Cardiac muscle cell (in vitro differentiated cells and primary cell): ENCODE measurements at places on chromosomes 16 and 17.

DNA sequence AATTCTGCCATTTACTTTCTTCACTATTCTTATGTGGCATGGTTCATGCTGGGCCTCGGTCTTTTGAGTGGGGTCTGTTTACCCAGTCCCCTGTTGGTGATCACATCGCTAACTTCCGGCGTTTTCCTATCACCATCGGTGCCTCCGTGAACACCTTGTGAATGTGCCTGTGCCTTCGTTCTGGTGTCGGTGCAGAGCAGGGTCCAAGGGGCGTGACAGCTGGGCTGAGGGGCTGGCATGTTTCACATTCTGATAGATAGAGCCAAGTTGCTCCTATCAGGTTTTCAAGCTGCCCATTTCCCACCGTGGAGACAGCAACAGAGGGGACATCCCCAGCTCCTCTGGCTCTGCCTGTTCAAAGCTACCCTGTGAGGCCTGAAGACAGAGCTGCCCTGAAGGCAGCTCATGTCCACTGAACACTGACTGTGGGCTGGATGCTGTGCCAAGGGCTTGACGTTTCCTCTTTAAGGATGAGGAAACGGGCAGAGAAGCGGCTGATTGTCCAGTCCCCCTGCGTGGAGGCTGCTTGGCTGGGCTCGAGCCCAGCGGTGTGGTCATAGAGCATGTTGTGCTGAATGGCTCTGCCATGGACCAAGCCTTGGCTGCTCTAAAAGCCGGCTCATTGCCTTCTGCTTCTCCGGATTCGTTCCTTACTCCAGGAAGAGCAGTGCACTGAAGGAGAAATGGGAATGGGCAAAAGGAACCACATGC, 17.0 kb downstream of the DHODH start:
- no peaks in the 10 kb centered on the region for H3K4me1 ChIP-seq
- no peak overlapping the region for H3K27ac ChIP-seq
- H3K27me3 ChIP-seq: no peaks in the 10 kb centered on the region
- no peaks in the 10 kb centered on the region for H3K36me3 ChIP-seq

DNA sequence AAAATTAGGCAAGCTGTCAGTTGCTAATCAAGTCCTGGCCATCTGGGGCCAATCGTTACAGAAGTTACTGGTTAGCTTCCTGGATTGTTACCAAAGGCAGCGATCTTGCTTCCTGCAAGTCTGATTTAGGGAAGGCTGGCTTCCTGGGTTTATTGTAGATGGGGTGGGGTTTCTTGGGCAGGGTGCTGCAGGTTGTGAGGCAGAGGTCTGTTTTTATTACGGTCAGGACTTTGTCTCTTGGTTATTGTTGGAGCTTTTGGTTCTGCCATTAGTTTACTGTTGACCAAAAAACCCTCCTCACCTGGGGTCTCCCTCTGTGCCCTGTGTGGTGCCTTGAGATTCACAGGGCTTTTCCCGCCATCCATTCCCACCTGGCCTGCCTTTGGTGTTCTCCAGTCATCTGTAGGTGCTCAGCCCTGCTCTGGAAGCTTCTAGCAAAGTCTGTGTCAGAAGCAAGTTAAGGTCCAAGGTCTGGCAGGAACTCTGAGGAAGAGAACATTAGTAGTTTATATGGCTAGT, 36.9 kb downstream of the SLC47A1 start:
- no peaks in the 10 kb centered on the region for H3K27me3 ChIP-seq
- H3K27ac ChIP-seq: no peak overlapping the region
- no peaks in the 10 kb centered on the region for H3K4me1 ChIP-seq
- H3K4me3 ChIP-seq: no peak overlapping the region

- no peaks in the 10 kb centered on the region for H3K36me3 ChIP-seq
- no peak for DNase-seq
- no peak overlapping the region for H3K27ac ChIP-seq
- no peaks in the 10 kb centered on the region for H3K27me3 ChIP-seq
- H3K4me1 ChIP-seq: no peaks in the 10 kb centered on the region
These were observed 27.8 kb downstream of the TK2 start for GRCh38 chr16:66521951-66522771.

DNA sequence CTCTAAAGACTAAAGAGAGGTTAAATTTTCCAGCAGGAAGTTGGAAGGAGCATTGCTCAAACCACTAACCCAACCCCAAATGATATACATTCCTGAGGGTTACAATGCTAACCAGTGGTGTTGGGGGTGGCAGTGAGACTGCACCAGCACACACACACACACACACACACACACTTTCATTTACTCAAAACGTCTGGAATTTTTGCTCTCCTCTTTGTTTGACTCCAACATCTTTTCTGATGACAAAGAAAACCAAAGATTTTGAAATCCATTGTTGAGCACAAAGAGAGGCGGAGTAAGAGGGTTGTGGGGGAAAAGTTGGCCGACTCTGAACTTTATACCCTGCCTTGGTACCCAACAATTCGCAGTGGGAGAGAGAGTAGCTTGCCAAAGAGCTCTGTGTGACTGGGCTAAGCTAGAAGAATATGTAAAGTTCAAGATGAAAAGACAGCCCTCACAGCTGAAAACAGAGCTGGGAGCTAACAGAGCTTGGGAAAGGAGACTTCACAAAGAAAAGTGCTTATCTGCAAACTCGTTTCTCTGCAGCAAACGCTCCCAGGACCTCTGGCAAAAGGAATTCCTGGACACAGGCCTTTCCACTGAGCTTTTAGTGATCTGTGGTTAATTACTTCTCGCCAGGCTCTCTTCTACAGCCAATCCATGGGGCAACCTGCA, 426.0 kb upstream of the CDH11 start:
- no peak overlapping the region for H3K4me3 ChIP-seq
- peak overlapping the region; percentile 72 for H3K27ac ChIP-seq

DNA sequence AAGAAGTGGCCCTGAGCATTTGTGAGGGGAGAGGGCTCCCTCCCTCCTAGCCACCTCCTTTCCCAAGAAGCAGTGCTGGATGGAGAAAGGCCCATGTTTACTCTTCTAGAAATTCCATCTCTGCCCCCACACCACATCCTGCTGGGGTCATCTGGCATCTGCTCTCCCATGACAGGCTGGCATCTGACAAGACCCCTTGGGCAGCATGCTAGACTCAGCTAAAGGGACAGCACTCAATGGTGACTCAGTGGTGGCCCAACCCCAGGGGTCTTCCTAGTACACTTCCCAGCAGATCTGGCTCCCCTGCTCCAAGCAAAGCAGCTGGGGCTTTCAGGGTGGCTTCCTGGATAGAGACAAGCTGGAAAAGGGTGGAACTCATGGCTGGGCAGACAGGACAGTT, 14.4 kb downstream of the SLC38A7 start:
- no peak overlapping the region for H3K27ac ChIP-seq
- H3K4me3 ChIP-seq: no peak overlapping the region
- no peak for DNase-seq
- H3K4me1 ChIP-seq: no peaks in the 10 kb centered on the region
- H3K36me3 ChIP-seq: no peaks in the 10 kb centered on the region

DNA sequence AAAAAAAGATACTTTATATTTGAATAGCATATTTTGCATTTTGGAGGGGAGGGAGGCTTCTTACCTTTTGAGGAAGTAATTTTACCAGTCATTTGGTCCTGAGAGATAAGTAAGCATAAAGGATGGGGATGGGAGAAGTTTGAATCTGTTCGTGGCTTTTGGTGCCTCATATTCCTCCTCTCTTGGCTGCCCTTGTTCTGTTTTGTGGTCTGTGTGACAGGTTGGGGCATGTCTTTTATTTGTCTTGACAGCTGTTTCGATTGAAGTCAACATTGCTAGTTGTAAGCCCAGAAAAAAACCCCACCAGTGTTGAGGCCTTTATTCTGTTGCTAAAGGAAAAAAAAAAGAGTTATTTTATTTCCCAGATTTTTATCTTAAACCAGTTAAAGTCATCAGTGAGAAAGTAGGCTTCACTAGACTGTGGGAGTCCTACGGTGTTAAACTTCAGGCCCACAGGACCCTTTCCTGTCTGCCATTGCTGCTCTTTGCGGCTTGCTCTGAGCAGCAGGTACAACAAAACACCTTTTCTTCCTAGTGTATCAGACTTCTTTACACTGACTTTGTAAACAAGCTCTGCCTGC, 11.4 kb downstream of the SLC7A6 start:
- H3K4me3 ChIP-seq: no peak overlapping the region
- H3K27me3 ChIP-seq: no peaks in the 10 kb centered on the region
- H3K36me3 ChIP-seq: no peaks in the 10 kb centered on the region
- H3K4me1 ChIP-seq: peaks cover 7% of the 10 kb centered on the region

- H3K36me3 ChIP-seq: peaks cover 19% of the 10 kb centered on the region
- no peak overlapping the region for H3K27ac ChIP-seq
- no peaks in the 10 kb centered on the region for H3K4me1 ChIP-seq
- H3K4me3 ChIP-seq: no peak overlapping the region
- H3K27me3 ChIP-seq: no peaks in the 10 kb centered on the region
These were observed 11.7 kb upstream of the SLC38A8 start for GRCh38 chr16:84054271-84054670.

DNA sequence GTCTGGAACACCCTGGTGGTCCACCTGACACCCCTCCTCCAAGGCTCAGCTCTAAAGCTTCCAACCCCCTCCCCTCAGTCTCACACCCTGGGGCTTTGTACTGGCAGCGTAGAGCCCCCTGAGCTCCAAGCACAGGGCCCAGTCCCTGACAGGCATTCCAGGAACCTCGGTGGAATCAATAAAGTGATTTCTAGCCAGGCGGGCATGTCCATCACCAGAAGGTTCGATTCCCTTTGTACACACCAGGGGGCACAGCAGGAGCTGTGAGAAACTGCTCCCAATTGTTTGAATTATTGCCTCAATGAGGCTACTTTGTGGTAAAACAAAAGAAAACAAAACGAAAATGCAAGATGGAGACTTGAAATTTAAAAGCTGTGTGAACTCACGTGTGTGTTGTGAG, 51.8 kb downstream of the SMPD3 start:
- DNase-seq: peak; percentile 61
- H3K27ac ChIP-seq: no peak overlapping the region
- no peaks in the 10 kb centered on the region for H3K4me1 ChIP-seq
- no peaks in the 10 kb centered on the region for H3K27me3 ChIP-seq
- H3K36me3 ChIP-seq: no peaks in the 10 kb centered on the region

GRCh38 chr17:75350706-75351105, 54.8 kb downstream of the GRB2 start:
- H3K36me3 ChIP-seq: no peaks in the 10 kb centered on the region
- no peak overlapping the region for H3K27ac ChIP-seq
- no peak for DNase-seq
- H3K4me1 ChIP-seq: peaks cover 24% of the 10 kb centered on the region
- H3K4me3 ChIP-seq: no peak overlapping the region
- no peaks in the 10 kb centered on the region for H3K27me3 ChIP-seq

DNA sequence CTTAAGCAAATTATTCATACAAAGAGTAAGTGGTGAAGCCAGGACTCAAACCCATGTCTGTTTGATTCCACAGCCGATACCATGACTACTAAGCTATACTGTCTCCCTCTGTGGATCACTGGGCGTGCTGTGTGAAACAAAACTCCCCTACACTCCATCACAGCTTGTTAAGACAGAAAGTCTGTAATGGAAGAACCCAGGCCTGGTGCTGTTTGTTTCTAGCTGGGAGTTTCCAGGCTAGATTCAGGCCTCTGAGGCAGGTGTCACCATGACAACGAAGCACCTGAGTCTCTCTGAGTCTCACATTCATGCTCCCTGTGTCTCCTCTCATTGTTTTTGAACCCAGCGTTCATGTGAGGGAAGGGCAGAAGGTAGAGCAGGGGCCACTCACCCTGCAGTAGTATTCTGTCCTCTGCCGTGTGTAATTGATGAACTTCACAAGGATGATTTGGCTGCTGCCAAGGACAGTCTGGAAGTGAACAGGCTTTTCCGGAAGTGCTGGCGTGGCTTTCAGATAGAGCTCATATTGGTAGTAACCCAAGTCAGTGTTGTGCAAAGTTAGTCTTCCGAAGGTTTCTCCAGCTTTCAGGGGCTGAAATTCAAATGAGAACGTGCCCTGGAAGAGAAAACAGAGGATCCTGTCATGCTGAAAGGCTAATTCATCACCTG, 8.6 kb upstream of the VAC14 start:
- DNase-seq: no peak
- no peaks in the 10 kb centered on the region for H3K4me1 ChIP-seq
- H3K36me3 ChIP-seq: no peaks in the 10 kb centered on the region

- H3K4me1 ChIP-seq: peaks cover 12% of the 10 kb centered on the region
- no peaks in the 10 kb centered on the region for H3K27me3 ChIP-seq
- H3K27ac ChIP-seq: peak overlapping the region; percentile 77
- no peaks in the 10 kb centered on the region for H3K36me3 ChIP-seq
- peak; percentile 74 for DNase-seq
These were observed 24.6 kb upstream of the LRRC75A start for GRCh38 chr17:16516594-16517051.

GRCh38 chr16:86018487-86018886, 119.5 kb downstream of the IRF8 start:
- H3K27me3 ChIP-seq: no peaks in the 10 kb centered on the region
- no peak for DNase-seq
- no peaks in the 10 kb centered on the region for H3K36me3 ChIP-seq

DNA sequence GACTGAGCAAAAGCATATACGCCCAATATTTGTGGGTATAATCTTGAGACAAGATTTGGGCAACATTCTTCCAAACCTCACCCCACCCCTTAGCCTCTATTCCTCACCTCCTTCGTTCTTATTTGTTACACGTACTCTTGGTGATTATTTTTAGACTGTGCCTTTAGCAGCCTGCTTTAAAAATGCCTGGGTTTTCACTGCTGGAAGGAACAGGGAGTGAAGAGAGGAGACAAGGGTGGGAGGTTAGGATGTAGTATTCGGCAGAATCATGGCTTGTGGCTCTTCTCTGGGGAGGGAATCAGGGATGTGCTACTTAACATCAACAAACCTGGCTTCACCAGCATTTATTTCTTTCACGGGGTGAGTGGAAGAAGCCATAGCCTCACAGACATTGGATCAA, 11.6 kb downstream of the ALKBH5 start:
- no peak for DNase-seq
- H3K4me1 ChIP-seq: peaks cover 11% of the 10 kb centered on the region
- peaks cover 47% of the 10 kb centered on the region for H3K36me3 ChIP-seq
- H3K4me3 ChIP-seq: no peak overlapping the region
- H3K27me3 ChIP-seq: no peaks in the 10 kb centered on the region
- H3K27ac ChIP-seq: no peak overlapping the region

- no peak overlapping the region for H3K4me3 ChIP-seq
- no peaks in the 10 kb centered on the region for H3K4me1 ChIP-seq
- no peak overlapping the region for H3K27ac ChIP-seq
- no peaks in the 10 kb centered on the region for H3K27me3 ChIP-seq
- H3K36me3 ChIP-seq: no peaks in the 10 kb centered on the region
These were observed 356.3 kb upstream of the SOX9 start for GRCh38 chr17:71764505-71764904.

GRCh38 chr16:4610011-4611005, 4.4 kb downstream of the UBALD1 start:
- no peaks in the 10 kb centered on the region for H3K4me1 ChIP-seq
- H3K4me3 ChIP-seq: no peak overlapping the region
- no peaks in the 10 kb centered on the region for H3K27me3 ChIP-seq
- no peak overlapping the region for H3K27ac ChIP-seq
- DNase-seq: no peak

GRCh38 chr17:50448643-50449042, 20.0 kb downstream of the CHAD start:
- H3K27ac ChIP-seq: peak overlapping the region; percentile 61
- DNase-seq: no peak
- no peak overlapping the region for H3K4me3 ChIP-seq
- no peaks in the 10 kb centered on the region for H3K36me3 ChIP-seq

GRCh38 chr17:75371981-75372380, 33.5 kb downstream of the GRB2 start:
- no peaks in the 10 kb centered on the region for H3K27me3 ChIP-seq
- H3K36me3 ChIP-seq: no peaks in the 10 kb centered on the region
- no peak for DNase-seq

GRCh38 chr17:48830840-48831548, at the start of gene CALCOCO2:
Gene CALCOCO2, plus strand, starts transcription at chr17:48831035. Its CDS starts 10,673 bp downstream, at chr17:48841708.
- H3K4me3 ChIP-seq: peak within 1 kb of the TSS; percentile 58
- H3K4me1 ChIP-seq: peaks cover 7% of the 10 kb centered on the region
- no peaks in the 10 kb centered on the region for H3K36me3 ChIP-seq
- H3K27ac ChIP-seq: peak within 1 kb of the TSS; percentile 3
- H3K27me3 ChIP-seq: no peaks in the 10 kb centered on the region

GRCh38 chr17:40171750-40172149, 5.5 kb upstream of the RAPGEFL1 start:
- peaks cover 41% of the 10 kb centered on the region for H3K36me3 ChIP-seq
- H3K4me1 ChIP-seq: no peaks in the 10 kb centered on the region
- DNase-seq: no peak
- no peaks in the 10 kb centered on the region for H3K27me3 ChIP-seq
